ENCODE measurements at places on chromosomes 7 and 10. TPM values are rescaled to one million over a fixed set of nuclear protein-coding genes. Genes with fewer than 3 reads are reported as not detected.

- peak; percentile 18 for DNase-seq
Observed at GRCh38 chr7:87628780-87629569, 777 bp downstream of the RUNDC3B start.

DNA sequence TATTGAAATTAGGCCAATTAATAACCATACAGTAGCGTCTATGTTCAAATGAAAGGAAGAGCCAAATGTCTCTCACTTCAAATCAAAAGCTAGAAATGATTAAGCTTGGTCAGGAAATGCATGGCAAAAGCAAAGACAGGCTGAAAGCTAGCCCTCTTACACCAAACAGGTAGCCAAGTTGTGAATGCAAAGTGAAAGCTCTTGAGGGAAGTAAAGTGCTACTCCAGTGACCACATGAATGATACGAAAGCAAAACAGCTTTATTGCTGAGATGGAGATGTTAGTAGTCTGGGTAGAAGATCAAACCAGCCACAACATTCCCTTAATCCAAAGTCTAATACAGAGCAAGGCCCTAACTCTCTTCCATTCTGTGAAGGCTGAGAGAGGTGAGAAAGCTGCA, 123.8 kb downstream of the TEX36 start:
- no peak for DNase-seq

Gene FGF8
- polyA plus RNA-seq = 6.8 TPM

Gene TRIM50
- 0.21 TPM for polyA plus RNA-seq

Gene PYROXD2
- 14.9 TPM for polyA plus RNA-seq

- no peak for DNase-seq
Observed at GRCh38 chr7:5413449-5413786, 10.2 kb downstream of the TNRC18 start.

GRCh38 chr7:24669971-24670591, 87.2 kb downstream of the GSDME start:
- no peak for DNase-seq

DNA sequence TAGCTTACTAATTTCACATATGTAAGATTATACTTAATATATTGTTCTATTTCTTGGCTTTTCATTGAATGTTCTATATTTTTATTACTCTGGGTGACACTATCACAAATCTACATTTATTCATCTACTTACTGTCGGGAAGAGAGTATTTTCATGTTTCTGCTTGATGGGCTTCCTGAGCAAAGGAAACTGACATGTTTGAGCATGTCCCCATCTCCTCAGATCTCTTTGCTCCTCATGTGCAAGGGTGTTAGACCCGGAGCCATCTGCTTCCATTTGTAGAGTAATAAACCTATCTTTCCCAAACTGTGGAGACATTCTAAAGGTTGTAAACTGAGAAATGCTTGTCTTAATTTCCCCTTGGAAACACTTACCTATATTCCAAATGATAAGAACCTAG, 103.5 kb downstream of the LSMEM1 start:
- no peak for DNase-seq

- no peak for DNase-seq
Observed at GRCh38 chr10:11891776-11892486, 68.8 kb downstream of the PROSER2 start.

DNA sequence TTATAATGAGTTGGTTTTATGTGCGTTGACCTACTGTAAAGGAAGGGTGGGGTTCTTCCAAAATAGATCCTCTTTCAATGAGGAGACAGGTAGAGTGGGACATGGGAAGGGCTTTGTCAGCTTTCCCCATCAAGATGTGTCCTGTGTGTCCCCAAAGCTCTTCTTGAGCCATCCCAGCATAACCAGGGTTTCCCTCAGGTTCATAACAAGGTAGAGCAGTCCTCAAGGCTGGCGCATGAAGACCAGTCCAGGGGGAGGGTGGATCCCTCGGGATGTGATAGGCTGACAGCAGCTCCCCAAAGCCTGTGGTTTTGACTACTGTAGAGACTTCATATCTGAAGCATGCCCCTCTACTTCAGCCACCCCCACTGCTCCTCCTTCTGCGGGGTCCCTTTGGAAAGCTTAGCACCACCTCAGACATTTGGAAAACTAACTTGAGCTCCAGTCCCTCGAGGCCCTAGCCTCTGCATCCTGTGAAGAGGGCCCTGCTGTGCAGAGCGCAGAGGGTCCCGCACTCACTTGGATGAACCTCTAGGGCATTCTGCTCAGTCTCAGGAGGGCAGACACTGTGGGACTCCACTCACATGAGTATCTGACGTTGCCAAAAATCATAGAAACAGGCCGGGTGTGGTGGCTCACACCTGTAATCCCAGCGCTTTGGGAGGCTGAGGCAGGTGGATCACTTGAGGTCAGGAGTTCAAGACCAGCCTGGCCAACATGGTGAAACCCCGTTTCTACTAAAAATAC, 1.1 kb upstream of the GIMAP8 start:
- no peak for DNase-seq

DNA sequence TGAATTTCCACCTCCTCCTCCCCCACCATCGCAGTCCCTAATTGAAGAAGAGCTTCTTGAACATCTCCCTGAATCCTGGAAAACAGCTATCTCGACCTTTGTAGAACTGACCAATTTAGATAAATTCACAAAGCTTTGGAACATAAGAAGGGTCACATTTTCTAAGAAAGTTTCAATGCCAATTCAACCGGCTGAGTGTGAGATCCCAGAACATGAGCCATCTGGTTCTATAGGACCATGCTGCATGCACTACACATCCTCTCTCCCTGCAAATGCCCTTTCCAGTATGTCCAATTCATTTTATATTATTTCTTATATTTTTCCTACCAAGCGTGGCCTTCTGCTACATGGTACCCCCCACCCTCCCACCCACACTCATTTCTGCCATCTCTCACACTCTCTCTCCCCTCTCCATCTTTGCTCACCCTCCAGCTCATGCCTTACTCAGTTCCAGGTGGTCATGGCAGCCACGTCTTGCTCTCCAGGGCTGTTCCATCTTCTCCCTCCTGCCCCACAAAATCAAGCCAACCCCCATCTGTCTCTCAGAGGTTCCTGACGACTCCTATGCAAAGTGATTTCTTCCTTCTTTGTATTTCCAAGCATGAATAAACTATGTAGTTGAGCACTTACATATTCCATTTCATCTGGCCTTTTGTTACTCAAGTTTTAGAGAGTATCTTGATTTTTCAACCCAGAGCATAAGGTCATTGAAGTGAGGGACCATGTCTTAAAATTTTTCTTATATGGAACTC, 19.3 kb downstream of the FRMD4A start:
- DNase-seq = no peak

DNA sequence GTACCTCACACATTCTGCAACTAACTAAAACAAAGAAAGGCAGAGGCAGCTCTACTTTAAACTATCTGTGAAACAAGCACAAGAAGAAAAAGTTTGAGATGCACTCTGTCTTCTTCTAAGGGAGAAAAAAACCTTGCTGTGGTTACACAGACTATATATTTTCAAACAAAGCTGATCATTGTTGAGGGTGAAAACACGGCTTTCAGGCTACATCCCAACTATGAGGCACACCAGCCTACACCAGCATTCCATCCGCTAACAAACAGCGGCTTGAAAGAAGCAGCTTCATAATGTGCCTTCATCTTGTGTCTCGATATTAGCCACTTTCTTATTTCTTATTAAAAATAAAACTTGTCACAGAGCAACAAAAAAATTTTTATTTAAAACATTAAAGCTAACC, 79.1 kb downstream of the USP6NL start:
- DNase-seq = no peak

Gene TAS2R39
- not detected for polyA plus RNA-seq

Gene PPP1R9A
- 30.1 TPM for polyA plus RNA-seq

GRCh38 chr7:116561697-116562483, 37.1 kb downstream of the CAV1 start:
- no peak for DNase-seq

Gene CC2D2B
- polyA plus RNA-seq = 1.6 TPM

GRCh38 chr7:119219663-119220062, 995.2 kb downstream of the ANKRD7 start:
- no peak for DNase-seq

Gene TUBAL3
- polyA plus RNA-seq = 0.23 TPM

GRCh38 chr10:96846395-96846794, 14.3 kb downstream of the LCOR start:
- DNase-seq = no peak

Gene ANK3
- 154 TPM for polyA plus RNA-seq

Gene AKR1C8
- polyA plus RNA-seq = 0.30 TPM

- no peak for DNase-seq
Observed at GRCh38 chr10:119237722-119238436, 30.5 kb downstream of the GRK5 start.

DNA sequence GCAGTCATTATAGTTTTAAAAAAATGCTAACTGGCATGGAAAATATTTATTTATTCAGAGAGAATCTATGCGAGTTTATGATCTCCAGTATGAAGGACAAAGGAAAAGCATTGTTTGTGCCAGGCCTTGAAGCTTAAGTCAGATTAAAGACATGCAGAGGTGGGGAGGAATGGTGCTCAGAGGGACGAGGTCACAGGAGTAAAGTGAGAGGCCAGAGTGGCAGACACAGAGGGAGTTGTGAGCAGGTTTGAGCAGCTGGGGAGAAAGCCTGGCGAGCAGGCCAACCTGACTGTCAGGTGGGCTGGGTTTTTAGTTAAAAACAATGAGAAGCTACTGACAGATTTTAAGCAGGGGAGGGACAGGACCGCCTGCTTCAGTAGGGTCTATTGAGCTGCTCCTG, 6.8 kb upstream of the CCNY start:
- no peak for DNase-seq

DNA sequence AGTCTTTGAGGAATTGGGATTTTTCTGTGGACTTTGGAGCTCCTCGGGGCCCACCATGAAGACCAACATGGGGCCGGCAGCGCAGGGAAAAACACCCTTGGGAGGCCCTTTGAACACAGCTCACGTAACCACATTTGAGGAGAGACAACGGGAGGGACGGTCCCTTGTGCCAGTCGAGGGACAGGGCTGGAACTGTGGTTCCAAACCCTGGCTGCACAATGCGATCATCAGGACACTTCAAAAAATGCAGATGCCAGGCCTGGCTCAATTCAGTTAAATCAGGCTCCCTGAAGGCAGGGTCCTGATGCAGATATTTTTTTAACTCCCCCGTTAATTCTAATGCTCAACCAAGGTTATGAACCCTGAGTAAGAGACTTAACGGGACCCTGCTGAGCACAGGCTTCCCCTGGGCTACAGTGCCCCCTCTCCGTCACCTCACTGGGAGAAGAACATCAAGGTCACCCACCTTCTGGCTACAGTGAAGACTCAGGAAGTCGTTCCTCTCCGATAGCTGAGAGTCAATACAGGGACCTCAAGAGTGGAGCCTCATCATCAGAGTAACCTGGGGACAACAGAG, 30.4 kb downstream of the LYZL1 start:
- DNase-seq = no peak

Gene SLC26A5
- polyA plus RNA-seq = not detected

DNA sequence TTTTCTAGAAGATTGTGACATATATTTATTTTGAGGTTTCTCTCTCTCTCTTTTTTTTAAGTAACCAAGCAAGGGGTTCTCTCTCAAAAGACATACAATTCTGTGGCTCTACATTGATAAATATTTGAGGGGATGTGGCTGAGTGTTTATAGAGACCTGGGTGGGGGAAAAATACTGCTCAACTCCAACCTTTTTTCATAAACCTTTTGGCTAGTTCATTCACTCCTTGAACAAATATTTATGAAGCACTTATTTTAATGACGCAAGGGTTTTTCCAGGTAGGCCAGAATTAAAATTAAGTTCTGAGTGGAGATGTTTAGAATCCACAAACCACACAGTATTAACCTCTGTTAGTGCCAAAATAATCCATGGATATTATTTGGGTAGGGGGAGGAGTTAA, 100.2 kb downstream of the PTPRE start:
- no peak for DNase-seq

All from right renal pelvis (tissue), 4 donors.